Stimulated activated CD8-positive, alpha-beta memory T cell treated with anti-CD3 and anti-CD28 coated beads, Interleukin-7, amount 100 ng/mL, for 4 hours (primary cell): ENCODE measurements at places on chromosomes 3 and 15.

DNA sequence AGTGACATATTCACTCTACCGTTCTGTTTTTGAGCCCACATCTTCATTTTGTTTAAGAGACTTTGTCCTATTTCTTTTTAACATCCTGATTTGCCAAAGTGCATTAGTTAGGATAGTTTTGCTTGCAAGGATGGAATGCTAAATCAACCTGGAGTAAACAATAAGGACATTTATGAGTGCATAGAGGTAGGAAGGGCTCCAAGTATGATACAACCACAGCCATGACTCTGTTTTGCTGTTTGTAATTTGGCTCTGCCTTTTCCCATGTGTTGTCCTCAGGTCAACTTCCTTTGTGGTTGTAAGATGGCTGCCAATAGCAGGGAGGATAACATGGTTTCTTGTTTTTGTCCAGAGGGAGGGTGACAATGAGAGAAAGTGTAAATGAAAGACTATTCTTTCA, 66.4 kb upstream of the GOLIM4 start:
- no peak for DNase-seq

DNA sequence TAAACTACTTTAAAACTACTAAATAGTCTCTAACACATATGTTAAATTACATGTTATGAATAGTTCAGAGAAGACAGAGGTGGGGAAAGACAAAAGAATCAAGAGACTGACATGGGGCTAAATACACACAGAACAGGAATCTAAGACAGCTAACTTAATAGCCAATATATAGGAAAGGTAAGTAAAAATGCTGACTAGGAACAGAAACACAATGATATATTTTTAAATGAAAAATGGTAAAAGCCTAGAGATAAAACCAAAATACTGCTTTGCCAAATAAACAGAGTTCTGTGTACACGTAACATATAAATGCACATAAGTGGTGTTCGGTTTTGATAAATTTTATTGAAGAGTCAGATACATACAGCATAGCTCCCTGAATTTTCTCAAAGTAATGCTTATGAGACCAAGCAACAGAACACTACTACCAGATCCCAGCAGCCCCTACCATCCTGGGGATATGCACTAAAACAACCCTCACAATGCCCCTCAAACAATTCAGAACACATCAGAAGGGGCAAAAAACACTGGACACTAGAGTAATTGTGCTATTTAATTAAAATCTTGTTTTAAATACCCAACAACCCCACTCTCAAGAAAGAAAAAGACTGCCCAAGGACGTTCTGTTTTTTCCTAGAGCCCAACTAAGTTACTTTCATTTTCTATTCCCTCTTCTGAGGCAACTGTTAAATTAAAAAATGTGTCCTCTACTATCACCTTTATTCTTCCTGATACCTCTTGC, 121.1 kb downstream of the ADAM10 start:
- DNase-seq, result no peak

- DNase-seq, result no peak
Measured at GRCh38 chr15:52670087-52670486, 9.1 kb downstream of the ATOSA start.

GRCh38 chr15:79629687-79630086, 197.6 kb downstream of the MINAR1 start:
- no peak for DNase-seq

- no peak for DNase-seq
Measured at GRCh38 chr15:94212291-94212690, 19.1 kb upstream of the MCTP2 start.

GRCh38 chr3:21705769-21706168, 45.2 kb downstream of the ZNF385D start:
- no peak for DNase-seq

GRCh38 chr15:41727143-41727542, 47.1 kb upstream of the MAPKBP1 start:
- no peak for DNase-seq

GRCh38 chr3:126130981-126131745, 47.2 kb upstream of the SLC41A3 start:
- no peak for DNase-seq

DNA sequence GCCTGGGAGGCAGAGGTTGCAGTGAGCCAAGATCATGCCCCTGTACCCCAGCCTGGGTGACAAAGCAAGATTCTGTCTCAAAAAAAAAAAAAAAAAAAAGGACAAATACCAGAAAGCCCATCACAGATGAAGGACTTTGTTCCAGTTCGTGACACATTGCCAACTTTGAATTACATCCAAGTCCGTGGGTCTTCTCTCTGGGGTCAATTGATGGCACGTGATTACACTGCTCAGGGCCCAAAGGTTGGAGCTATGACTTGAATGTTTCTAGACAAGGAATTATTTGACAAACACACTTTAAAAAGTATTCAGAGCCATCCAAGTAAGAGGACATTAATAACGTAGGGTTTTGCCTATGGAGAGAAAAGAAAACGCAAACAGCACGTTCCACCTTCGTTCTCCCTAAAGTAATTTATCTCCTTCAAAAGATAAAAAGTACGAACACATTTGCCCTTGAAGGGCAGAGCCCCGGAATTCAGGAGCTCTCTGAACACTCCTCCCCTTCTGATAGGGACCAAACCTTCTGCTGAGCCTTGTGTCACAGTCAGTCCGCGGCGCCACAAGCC, 31.3 kb upstream of the ST3GAL6 start:
- no peak for DNase-seq

- DNase-seq, result no peak
Measured at GRCh38 chr3:39005295-39005694, 46.4 kb downstream of the SCN11A start.

GRCh38 chr3:97895216-97895615, 73.4 kb downstream of the CRYBG3 start:
- DNase-seq, result no peak

- no peak for DNase-seq
Measured at GRCh38 chr3:81998139-81998755, 236.8 kb upstream of the GBE1 start.

- no peak for DNase-seq
Measured at GRCh38 chr3:45277636-45278035, 51.5 kb upstream of the TMEM158 start.

- DNase-seq, result no peak
Measured at GRCh38 chr15:43118829-43119228, 13.0 kb upstream of the UBR1 start.

GRCh38 chr3:65902304-65902793, 136.4 kb downstream of the MAGI1 start:
- no peak for DNase-seq

- DNase-seq, result no peak
Measured at GRCh38 chr15:41689083-41689482, 28.9 kb downstream of the MGA start.

DNA sequence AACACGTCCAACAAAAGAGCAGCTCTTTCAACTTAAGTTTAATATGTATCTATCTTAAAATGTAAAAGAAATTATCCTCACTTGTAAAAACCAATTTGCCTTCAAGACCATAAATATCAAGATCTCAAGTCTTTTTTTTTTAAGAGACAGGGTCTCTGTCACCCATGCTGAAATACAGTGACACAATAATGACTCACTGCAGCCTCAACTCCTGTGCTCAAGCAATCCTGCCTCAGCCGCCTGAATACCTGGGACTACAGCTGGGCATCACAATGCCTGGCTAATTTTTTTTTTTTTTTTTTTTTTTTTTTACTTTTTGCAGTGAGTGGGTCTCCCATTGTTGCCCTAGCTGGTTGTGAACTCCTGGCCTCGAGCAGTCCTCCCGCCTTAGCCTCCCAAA, 26.0 kb downstream of the ACAP2 start:
- no peak for DNase-seq

DNA sequence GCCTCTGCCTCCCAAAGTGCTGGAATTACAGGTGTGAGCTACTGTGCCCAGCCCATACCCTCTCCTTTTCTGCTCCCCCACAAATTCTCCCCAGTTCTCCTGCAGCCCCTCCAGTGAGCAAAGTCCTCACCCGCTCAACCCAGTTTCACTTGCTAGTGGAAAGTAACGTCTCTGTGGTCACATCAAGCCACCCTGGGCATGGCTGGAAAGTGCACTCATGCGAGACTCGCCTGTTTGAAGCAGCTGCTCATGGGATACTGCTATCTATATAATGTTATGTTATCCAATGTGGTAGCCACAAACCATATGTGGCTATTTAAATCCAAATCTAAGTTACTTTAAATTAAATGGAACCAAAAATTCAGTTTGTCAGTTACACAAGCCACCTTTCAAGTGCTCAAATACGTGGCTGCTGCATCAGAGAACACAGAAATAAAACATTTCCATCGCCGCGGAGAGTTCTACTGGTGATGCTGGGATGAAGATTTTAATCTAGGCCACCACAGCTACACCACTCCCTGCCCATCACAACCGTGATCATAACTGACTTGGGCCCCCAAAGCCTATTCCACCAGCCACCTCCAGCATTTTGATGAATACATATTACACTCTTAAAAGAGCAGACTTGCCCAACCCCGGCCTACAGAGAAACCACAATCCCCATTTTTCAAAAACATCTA, 119.4 kb downstream of the LIPC start:
- DNase-seq, result no peak

- DNase-seq, result no peak
Measured at GRCh38 chr3:113070681-113071113, 79.9 kb downstream of the GTPBP8 start.

GRCh38 chr15:41836713-41837454, 1.8 kb upstream of the PLA2G4B start:
- no peak for DNase-seq

- DNase-seq, result no peak
Measured at GRCh38 chr3:78726545-78726944, 1041.3 kb downstream of the ROBO1 start.

GRCh38 chr3:109644332-109644731, 307.0 kb upstream of the DPPA4 start:
- DNase-seq, result no peak

- DNase-seq, result no peak
Measured at GRCh38 chr15:34056911-34057310, 17.9 kb upstream of the AVEN start.

GRCh38 chr3:133944641-133945380, 49.1 kb upstream of the RAB6B start:
- no peak for DNase-seq

DNA sequence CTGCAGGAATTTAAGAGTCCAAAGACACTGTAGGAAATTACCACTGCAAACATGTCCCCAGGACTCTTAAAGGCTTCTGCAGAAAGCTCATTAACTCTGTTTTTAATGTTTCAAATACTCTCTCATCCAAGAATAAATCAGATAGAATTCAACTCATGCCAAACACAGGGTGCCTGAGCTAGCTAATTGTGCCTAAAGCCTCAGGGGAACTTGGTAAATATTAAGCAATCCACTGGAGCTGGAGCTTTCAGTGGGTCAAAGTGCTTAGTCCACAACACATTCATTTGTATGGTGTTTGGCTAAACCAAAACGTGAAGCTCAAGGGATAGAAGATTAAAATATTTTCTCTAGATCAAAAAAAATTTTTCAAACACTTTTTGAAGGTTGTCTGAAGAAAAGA, 131.4 kb downstream of the THRB start:
- no peak for DNase-seq

- DNase-seq, result no peak
Measured at GRCh38 chr3:15063656-15064286, 1.3 kb downstream of the MRPS25 start.

- DNase-seq, result no peak
Measured at GRCh38 chr3:165983284-165983683, 146.1 kb upstream of the BCHE start.

- no peak for DNase-seq
Measured at GRCh38 chr3:20696388-20697150, 510.6 kb upstream of the SGO1 start.

- no peak for DNase-seq
Measured at GRCh38 chr3:147372525-147373027, 33.8 kb downstream of the ZIC4 start.

GRCh38 chr3:127853681-127854080, 31.4 kb upstream of the MGLL start:
- no peak for DNase-seq

GRCh38 chr15:79820820-79821219, 76.0 kb downstream of the MTHFS start:
- no peak for DNase-seq

GRCh38 chr3:178707311-178708031, 171.2 kb downstream of the KCNMB2 start:
- DNase-seq, result no peak

DNA sequence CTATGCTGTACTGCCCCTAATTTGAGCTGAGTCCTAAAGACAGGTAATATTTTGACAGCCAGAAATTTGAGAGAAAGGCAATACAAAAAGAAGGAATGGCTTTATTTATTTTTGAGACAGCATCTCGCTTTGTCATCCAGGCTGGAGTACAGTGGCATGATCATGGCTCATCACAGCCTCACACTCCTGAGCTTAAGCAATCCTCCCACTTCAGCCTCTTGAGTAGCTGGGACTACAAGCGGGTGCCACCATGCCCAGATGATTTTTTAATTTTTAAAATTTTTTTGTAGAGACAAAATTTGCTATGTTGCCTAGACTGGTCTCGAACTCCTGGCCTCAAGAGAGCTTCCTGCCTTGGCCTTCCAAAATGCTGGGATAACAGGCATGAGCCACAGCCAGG, 77.4 kb upstream of the SLC4A7 start:
- no peak for DNase-seq

DNA sequence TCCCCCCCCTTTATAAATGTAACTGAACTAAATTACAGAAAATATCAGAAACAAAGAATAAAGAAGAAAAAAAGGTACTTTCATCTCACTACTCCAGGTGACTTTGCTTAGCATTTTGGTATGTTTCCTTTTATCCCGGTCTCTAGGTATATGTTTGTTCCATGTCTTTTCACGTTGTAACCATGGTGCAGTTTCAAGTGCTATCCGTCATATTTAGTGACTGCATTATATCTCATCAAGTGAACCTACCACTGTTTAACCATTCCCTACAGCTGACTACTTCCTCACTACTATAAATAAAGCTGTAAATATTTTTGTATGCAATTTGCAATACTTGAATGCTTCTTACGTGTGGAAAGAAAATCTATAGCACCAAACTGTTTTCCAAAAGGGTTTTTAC, 2.2 kb downstream of the BTBD1 start:
- DNase-seq, result no peak

DNA sequence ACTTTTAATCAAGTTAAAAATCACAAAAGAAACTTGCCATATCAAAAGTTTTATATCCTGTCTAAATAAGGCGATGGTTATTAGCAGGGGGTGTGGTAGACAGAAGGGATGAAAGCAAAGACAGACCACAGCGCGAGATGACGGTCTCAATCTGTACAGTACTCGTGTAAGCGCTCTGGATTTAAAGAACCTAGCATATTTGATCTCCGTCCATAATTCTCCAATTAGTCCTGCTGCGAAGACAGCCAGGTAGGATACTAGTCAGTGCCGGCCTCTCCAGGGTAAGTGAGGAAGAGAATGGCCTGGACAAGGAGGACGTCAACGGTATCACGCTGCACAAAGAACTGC, 701 bp downstream of the SGO1 start:
- no peak for DNase-seq

- DNase-seq, result no peak
Measured at GRCh38 chr15:57320631-57321220, 55.6 kb upstream of the CGNL1 start.

DNA sequence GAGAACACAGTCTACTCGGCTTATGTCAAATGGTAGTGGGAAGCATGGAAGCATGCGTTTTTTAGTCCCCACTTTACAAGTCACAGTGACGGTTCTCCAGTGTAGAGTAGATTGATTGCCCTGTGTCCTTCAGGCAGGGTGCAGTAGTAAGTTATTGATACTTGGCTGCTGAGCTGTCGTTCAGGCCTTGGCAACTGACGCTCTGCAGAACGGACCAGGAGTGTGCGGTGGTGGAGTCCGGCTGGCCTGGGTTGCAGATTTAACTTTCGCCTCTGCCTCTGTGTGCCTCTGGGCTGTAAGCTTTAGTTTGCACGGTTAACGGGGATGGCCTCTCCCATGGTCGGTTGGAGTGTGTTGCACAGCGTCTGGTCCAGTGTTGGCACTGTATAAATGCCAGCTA, 58.6 kb downstream of the IGF1R start:
- DNase-seq, result no peak
